Skin of body (tissue), 3 donors: ENCODE measurements at places on chromosomes 11 and 22.

GRCh38 chr11:14261066-14261465 lies 97.9 kb downstream of the RRAS2 start:
- DNase-seq: no peak

- DNase-seq: no peak
Observed at GRCh38 chr11:33889296-33889695, 2.6 kb downstream of the LMO2 start.

DNA sequence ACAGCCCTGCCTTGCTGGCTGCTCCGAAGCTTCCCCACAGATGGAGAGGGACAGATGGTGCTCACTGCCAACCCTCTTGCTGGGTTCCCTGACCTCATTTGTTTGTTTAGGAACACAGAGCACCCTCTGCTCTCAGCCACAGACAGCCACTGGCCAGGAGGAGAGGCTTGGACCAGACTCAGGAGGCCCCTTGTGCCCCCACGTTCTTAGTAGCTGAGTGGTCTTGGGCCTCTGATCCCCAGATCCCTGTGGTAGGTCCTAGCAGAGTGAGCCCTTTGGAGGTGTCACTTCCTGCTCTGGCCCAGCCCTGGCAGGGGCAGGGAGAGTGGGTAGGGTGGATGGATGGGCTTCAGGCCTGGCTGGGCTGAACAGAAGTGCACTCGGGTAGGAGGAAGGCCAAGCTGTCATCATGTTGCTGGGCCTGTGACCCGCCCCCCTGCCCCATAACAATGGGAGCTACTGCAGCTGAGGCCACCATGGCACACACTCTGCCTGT lies 84.0 kb downstream of the DHCR7 start:
- DNase-seq: no peak

DNA sequence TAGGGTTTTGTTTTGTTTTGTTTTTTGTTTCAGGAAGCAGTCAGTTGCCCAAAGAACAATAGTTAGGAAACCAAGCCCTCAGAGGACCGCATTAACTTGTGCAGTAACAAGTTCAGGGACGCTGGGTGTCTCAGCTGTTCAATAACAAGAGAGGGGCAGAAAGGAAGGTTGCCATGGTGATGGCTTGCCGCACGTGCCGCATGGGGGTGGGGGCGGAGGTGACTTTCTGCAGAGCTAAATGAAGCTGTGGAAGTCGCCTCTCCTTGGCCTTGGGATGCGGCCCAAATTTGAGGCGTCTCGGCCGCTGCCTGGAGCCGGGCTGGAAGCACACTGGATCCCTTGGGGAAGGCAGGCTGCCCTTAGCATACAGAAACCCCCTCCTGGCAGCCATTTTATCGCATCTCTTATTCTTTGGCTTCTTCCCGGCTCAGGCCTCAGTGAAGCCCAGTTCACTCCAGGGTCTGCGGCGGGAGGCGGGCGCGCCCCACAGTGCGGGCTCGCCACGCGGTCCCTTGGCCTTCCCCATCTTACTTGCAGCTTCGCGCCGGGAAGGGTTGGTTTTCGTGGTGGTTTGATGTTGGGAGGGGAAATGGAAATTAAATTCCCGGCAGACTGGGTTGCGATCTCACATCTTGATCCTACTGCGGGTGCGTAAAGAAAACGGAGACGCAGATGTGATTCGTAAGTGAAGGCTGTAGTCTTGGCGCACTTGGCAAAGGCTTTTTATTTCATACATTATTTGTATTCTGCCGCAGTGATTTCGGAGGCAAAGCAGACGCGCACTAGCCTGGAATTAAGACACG lies 94.3 kb downstream of the SLC17A6 start:
- peak; percentile 73 for DNase-seq
